ENCODE measurements at places on chromosomes 2 and 18.

DNA sequence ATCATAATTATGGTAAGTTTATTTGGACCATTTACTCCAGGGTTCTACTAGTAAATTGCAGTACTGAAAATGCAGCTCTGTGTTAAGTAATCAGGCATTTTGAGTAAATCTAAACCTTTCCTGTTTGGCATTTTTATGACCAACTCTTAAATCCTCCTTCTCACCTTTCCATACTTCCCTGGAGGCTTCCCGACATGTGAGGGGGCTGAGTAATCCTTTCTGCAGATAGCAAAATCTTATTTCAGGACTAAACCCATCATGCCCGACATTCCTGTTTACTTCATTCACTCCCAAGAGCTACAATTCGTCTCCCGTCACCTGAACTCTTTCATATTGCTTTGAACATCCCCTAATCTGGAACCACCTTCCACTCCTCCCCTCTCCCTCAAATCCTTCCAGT lies 296.6 kb downstream of the IKZF2 start:
- no peak for DNase-seq

GRCh38 chr18:11570073-11570588 lies 39.3 kb upstream of the SLC35G4 start:
- DNase-seq, result no peak

DNA sequence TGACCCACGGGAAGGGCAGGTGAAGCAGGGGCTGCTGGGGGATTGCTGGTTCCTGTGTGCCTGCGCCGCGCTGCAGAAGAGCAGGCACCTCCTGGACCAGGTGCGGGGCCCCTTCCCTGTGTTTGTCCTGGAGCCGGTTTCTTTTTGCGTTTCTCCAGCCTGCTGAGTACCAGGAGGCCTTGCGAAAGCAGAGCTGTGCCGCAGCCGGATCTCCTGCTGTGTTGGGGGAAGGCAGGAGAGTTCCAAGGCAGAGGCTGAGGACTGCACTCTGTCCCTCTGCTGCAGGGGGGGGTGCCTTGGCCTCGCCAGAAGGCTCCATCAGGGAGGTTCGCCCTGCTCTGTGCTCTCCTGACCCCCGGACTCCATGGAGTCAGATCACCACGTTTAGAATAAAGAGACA lies 2.8 kb downstream of the CAPN10 start:
- no peak for DNase-seq

DNA sequence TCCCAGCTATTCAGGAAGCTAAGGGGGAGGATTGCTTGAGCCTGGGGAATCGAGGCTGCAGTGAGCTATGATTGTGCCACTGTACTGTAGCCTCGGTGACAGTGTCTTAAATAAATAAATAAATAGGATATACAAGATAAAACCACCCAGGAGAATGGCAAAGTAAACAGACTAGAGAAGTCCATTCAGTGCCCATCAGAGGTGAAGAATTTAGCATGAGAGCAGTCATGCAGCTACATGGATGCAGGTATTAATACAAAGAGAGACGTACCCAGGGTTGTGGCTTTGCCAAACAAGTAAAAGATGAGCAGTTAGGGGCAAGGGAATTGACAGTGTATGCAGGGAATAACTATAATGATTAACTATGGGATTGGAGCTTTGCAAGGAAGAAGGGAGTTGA lies 8.1 kb downstream of the STPG4 start:
- no peak for DNase-seq

GRCh38 chr2:199663157-199663556 lies 187.8 kb downstream of the FTCDNL1 start:
- no peak for DNase-seq

GRCh38 chr2:138503087-138503442 lies 1.5 kb downstream of the SPOPL start:
- DNase-seq, result no peak

DNA sequence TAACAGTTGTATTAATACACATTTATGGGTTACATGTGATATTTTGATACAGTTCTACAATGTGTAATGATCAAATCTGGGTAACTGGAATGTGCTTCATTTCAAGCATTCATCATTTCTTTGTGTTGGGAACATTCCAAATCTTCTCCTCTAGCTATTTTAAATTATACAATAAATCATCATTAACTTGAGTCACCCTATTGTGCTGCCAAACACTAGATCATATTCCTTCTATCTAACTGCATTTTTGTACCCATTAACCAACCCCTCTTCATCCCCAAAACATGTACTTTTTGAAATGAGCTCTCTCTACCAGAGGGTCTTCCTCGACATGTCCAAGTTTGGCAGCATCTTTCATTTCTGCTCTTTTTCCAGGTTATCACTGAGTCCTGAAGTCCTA lies 81.1 kb upstream of the TTC39C start:
- no peak for DNase-seq

GRCh38 chr18:26756556-26756955 lies 109.0 kb downstream of the AQP4 start:
- DNase-seq, result no peak

- no peak for DNase-seq
Observed at GRCh38 chr2:53445383-53446070, 322.1 kb upstream of the CHAC2 start.

DNA sequence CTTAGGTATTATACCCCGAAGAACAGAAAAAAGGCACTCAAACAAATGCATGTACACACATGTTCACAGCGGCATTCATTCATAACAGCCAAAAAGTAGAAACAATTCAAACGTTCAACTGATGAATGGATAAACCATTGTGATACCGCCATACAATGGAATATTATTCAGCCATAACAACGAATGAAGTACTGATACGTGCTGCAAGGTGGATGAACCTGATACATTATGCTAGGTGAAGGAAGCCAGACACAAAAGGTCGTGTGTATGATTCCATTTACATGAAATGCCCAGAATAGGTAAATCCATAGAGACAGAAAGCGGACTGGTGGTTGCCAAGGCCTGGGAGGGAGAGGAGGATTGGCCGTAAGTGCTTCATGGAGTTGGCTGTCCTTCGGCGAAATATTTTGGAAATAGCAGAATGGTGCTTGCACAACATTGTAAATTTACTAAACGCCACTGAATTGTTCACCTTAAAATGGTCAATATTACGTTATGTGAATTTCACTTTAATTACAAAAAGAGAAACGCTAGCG lies 750 bp upstream of the RMP24 start:
- DNase-seq, result no peak

DNA sequence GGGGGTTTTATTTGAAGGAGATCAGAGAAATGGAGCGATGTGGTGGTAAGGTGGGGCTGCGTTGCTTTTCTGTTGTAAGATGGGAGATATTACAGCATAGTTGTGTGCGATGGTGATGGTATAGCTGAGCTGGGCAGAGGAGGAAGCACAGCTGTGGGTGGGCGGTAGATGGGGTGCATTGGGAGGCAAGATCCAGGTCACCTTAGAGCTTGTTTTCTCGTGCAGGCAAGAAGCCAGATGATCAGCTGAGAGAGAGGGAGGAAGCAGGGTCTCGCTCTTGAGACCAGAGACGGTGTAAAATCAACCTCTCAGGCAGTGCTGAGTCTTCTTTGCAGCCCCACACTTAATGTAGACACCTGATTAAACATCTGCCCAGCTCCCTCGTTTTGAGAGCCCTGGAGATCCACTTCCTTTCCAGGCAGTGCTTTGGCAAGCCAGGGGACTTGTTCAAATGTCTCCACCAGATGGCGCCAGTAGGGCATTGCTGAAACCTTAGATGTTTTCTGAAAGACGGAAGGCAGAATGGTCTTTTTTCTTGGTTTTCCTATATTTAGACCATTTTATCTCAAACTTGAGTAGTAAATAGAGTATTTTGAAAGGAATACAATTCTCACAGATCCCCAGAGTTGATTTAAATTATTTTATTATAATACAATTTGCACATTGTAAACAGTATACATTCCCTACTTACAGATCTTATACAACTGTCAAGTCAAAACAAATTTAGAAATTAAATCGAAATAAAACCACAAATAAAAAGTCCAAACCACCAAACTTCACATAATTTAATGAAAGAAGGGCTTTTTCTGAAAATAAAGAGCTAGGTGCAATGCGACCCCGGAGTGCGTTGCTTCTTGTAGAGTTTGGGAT lies 21.1 kb upstream of the LYPD6B start:
- DNase-seq, result peak; percentile 30

DNA sequence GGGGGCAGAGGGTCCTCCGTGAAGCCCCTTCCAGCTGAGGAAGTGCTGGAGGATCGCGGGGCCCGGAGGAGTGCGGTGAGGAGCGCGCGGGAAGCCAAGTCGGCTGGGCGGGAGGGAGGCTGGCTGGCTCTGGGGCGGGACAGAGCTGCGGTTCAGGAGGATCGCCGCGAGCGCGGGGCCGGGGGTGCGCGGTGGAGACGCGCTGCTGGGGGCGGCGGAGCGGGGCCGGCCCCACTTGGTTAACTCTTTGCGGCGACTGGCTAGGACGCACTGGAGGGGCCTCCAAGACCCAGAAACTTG lies 464 bp downstream of the CYBRD1 start:
- no peak for DNase-seq

DNA sequence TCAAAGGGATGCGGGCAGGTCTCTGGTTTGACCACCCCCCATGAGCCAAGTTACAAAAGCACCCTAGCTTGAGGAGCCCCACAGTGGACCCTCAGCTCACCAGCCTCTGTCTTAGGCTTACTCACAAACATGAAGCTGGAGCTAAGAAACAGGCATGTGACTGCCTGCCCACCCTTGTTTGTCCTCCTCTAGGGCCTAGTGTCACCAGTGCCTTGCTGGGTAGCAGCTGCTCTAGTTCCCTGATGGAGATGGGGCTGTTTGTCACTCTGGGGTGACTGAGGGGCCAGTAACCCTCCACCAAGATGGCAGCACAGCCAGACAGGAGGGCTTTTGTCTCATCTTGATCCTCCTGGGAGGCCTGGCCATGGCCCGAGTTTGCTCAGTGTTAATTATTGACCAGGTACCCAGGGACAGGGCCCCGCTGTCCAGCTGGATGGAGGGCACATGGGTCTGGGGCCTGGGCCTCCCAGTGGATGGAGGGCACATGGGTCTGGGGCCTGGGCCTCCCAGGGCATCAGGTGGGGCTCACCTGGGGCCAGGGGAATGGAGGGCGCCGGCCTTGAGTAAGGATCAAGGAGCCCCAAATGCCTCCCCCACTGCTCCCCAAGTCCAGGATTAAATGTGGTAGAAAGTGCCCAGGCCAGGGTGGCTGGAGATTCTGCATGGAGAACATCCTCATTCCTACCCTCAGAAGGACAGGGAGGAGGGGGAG lies 185.9 kb upstream of the HAAO start:
- DNase-seq, result no peak

DNA sequence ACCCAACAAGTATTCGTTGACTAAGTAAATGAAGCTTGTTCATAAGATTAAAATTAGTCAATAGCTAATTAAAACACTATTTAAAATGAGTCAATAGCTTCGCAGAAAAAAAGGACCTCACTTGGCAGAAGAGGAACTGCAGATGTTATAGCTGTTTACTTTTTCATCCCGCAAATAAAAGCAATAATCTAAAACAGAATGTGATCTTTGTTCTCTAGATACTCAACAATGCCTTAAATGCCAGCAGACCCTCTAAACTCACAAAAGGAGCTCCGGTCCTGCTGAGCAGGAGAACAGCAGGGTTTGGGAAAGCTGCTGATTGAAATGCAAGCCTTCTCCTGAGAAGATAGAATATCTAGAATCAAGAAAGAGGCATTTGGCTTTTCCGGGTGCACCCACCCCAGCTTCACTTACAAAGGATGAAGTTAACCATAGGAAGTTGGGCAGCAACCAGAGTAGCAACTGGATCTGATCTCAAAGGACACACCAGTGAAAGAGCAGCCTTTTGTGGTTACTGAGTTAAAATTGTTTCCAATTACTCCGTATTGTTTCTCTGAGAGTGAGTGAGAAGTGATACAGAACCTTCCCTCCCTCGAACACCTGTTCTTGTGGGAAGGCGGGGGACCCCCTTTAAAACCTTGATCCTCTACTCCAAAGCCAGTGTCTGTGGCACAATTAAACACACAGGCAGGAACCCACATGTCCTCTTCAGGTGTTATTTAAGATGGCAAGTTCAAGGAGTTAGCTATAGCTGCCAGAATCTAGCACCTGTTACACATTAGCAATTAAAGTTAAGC lies 6.8 kb downstream of the CCBE1 start:
- no peak for DNase-seq

DNA sequence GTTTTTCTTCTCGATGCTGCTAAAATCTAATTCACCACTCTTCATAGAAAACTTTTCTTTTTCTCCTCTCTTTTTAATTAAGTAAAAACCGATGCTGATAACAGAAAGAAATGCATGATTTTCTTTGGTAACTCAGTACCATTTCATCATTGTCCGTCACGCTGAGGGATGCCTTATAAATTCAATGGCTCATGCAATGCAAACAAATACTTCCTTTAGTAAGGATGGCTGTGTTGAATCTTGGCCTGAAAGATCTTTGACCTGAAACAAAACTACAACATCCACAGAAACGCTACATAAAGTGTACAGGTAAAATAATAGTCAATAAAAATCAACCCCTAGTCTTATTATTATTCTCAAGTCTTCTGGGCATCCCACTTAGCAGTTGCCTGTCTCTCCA lies 261.4 kb downstream of the SLC8A1 start:
- no peak for DNase-seq

GRCh38 chr2:218010140-218010983 lies 7.6 kb upstream of the TNS1 start:
- DNase-seq, result no peak

DNA sequence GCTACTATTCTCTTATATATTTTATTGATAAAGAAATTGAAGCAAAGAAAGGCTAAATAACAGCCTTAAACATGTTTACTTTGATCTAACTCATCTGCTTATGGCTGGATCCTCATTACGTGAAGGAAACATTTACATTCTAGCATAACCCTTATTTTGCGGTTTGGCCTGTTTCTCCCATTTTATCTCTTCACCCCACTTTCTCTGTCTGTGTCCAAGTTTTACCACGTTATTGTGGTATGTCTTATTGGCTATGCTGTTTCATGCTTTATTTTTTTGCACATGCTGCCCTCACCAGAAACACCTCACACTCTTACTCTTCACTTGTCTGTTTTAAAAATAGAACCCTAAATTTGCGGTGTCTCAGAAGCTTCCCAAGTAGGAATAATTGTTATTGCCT lies 78.5 kb downstream of the RPIA start:
- no peak for DNase-seq

- DNase-seq, result no peak
Observed at GRCh38 chr2:162509288-162509968, 165.5 kb downstream of the GCA start.

DNA sequence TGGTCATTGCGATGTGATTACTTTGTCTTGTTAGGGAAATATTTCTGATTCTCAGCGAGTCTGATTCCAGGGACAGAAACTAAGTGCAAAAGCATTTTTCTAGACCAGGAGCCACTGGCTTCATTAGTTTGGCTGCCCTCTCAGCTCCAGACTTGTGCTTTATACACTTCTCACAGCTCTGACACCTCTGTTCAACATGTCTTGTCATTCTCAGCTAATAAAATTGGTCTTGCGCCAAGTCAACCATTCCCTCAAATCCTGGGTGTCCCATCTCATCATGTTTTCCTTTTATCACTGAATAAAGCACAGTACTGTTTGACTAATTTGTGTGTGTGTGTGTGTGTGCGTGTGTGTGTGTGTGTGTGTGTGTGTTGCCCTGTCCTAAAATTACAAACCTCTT lies 215.5 kb upstream of the EPHA4 start:
- no peak for DNase-seq

GRCh38 chr2:217886091-217886490 lies 116.7 kb downstream of the TNS1 start:
- no peak for DNase-seq

- no peak for DNase-seq
Observed at GRCh38 chr2:157620956-157621355, 7.7 kb downstream of the ACVR1C start.

GRCh38 chr2:116180072-116180471 lies 1634.4 kb upstream of the DDX18 start:
- DNase-seq, result no peak

GRCh38 chr2:129719335-129719734 lies 260.1 kb upstream of the RAB6C start:
- DNase-seq, result no peak

- DNase-seq, result no peak
Observed at GRCh38 chr2:6877402-6878304, at the start of gene RSAD2. TSS of gene RSAD2 (plus strand) at chr2:6877777. CDS start at chr2:6877801, 24 bp downstream.
